LoVo (cell line): ENCODE measurements at places on chromosomes 13 and 19.
A peak's percentile ranks its signal among the peaks of the same experiment; 100 is the strongest.

- DNase-seq = no peak
These were observed 1.1 kb downstream of the VSTM2B start for GRCh38 chr19:29526730-29527499.

DNA sequence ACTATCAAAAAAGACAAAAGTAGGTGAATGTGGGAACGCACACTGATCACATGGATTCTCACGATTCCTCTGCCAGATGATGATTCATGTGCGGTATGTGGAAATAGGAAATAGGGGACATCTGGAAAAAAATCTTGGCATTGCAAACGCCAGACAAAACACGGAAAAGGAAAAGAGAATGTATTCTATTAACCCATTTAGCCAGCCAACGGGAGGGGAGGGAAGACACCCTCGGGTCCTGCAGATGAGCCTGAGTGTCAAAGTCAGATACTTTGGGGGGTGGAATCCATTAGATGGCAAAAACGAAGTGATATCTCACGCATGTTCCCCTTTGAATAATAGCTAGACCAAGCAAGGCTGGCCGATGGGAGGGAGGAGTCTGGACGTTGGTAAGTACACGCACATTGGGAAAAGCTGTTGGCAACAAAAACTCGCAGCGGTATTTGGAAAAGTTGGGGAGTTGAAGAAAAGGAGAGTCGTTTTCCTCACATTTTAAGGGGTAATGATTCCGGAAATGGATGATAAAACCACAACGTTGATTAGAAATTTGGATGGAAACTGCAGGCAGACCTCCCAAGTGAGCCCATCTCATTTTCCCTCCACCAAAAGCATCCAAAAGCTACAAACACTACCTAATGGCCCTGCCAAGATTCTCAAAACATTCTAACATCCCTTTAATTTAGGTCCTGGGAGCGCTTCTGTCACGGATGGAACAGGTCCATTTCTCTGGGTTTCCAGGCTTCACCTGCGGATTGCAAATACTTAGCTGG is 73.6 kb downstream of the COL4A1 start:
- DNase-seq = no peak

GRCh38 chr19:49541914-49542313 is 14.1 kb downstream of the RCN3 start:
- no peak for DNase-seq

- DNase-seq = no peak
These were observed 297.8 kb downstream of the ZNF536 start for GRCh38 chr19:30670011-30670329.

- DNase-seq = no peak
These were observed 130.4 kb downstream of the DPF1 start for GRCh38 chr19:38093587-38093986.

DNA sequence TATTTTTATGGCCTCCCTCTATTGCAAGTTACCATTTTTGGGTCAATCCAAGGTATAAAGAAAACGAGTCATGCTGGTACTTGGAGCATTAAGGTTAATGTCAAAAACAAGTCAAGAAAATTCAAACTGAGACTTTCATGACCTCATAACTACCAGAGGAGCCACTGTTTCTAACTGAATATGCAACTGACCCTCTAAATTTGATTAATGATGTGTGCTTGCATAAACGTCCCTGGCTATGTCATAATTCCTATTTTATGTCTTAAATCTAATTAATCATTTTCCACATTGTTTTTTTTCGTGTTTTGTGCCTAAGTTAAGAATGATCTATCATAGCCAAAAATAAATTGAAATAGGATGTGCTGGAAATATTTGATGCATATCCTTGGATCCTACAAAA is 396.7 kb upstream of the GPC6 start:
- no peak for DNase-seq

DNA sequence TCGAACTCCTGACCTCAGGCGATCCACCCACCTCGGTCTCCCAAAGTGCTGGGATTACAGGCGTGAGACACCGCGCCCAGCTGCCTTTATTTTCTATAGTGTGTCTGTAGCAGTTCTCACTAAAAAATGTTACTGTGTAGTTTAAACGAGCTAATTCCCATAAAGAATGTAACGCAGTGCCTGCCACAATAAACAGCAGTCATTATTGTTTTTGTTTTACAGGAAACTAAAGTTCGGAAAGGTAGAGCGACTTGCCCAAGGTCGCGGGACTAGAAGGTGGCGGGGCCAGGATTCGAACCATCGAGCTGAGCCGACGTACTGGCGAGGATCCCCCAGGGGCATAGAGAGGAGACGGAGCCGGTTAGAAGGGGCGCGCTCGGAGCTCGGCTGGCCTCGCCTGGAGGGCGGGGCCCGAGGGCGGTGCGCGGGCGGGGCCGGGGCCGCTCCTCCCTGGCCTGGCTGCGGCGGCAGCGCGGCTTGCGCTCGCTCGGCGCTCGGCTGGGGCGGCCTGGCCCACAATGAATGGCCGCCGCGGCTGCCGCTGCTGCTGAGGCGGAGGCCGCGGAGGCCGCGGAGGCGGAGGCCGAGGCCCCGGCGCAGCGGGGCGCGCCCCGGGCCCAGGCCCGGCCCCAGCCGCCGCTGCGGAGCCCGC is at the start of gene NACC1:
Gene NACC1, plus strand, starts transcription at position 493 of the 652 bp plus-strand sequence. CDS start 16,944 bp downstream, outside the sequence.
- DNase-seq = peak; percentile 94

DNA sequence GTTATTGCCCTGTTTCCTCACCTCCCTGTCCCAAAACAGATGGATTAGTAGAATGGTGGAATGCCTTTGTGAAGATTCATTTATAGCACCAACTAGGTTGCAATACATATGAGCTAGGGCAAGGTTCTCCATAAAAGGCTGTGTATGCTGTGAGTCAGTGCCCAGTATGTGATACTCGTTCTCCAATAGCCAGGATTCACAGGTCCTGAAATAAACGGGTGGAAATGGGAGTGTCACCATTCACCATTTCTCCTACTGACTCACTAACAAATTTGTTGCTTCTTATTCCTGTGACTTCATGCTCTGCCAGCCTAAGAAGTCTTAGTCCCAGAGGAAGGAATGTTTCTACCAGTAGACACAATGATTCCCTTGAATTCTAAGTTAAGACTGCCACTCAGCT is 1745.4 kb downstream of the SLITRK1 start:
- no peak for DNase-seq

DNA sequence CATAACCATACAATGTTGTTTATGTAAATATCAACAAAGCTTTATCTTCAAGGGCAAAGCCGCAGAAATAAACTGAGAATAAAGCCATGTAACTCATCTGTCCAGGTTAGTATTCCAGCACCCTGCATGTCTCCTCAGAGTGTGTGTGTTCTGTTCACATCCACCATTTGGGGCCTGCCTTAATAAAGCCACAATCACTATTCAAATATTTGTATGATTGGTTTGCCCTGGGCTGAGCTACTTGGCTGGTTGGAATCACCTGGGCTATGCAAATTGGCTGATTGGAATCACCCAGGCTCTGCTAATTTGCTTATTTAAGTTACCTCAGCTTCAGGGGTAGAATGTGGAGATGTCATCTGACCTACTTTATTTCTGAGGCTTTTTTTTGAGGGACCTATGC is 42.4 kb upstream of the ZNF737 start:
- no peak for DNase-seq

- no peak for DNase-seq
These were observed 16.5 kb downstream of the LRRC4B start for GRCh38 chr19:50551715-50552187.

GRCh38 chr19:10565028-10565566 is 713 bp downstream of the KRI1 start:
- DNase-seq = peak; percentile 51

DNA sequence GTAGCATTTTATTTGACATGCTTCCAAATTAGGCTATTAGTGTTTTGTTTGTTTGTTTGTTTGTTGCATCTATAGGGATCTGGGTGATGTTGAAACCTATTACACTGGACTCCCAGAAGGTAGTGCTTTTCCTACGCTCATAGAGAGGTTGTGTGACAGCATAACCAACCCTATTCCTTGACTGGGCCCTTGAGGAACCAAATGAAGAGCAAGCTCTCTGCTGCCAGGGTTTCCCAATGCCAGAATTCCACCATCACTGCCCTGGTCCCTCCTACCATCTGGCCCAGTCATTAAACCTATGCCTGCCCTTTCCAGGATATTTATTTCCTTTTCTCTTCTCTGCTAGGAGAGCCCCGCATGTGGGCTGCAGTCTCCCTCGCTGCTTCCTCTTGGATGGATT is 210.6 kb downstream of the IRS2 start:
- no peak for DNase-seq

GRCh38 chr13:94711561-94712286 is 621 bp downstream of the SOX21 start:
- no peak for DNase-seq

- DNase-seq = no peak
These were observed 106.8 kb downstream of the DHRS12 start for GRCh38 chr13:51697181-51697580.

- no peak for DNase-seq
These were observed 46.3 kb downstream of the IRS2 start for GRCh38 chr13:109740121-109740520.

DNA sequence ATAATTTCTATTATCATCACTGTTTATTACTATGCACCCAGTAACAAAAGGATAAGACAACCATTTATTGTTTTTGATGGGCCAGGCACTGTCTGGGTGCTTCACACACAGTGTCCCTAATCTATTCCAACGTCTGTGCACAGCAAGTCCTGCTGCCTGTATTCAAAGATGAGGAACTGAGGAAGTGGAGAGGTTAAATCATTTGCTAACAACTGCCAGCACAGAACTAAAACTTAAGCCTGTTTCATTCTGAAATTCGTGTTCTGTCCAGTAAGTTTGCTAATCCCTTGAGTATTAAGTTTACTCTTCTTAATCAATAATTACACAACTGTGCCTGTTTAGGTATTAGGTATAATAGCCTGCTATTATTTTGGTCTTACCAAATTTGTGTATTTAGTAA is 41.9 kb downstream of the TEX26 start:
- DNase-seq = no peak

- no peak for DNase-seq
These were observed 4.8 kb upstream of the LAMP1 start for GRCh38 chr13:113292021-113292862.

DNA sequence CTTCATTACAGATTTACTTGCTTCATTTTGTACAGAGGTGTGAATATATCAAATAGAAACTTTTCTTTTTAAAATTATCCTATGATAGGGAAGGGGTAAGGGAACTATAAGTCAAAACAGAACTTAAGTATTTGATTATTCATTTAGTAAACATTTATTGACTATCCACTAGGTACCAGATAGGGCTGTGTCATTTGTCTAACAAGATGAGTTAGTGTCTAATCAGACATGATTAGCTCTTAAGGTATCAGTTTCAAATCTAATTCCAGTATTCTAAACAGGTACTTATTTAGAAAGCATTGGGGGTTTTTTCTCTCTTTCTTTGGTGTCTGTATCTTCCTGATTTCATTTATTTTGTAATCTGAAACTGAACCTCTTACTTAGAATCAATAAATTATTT is 32.2 kb downstream of the CDADC1 start:
- no peak for DNase-seq

- no peak for DNase-seq
These were observed 166.1 kb downstream of the DCT start for GRCh38 chr13:94313321-94313910.

- no peak for DNase-seq
These were observed 512 bp downstream of the MED4 start for GRCh38 chr13:48094404-48094780.

DNA sequence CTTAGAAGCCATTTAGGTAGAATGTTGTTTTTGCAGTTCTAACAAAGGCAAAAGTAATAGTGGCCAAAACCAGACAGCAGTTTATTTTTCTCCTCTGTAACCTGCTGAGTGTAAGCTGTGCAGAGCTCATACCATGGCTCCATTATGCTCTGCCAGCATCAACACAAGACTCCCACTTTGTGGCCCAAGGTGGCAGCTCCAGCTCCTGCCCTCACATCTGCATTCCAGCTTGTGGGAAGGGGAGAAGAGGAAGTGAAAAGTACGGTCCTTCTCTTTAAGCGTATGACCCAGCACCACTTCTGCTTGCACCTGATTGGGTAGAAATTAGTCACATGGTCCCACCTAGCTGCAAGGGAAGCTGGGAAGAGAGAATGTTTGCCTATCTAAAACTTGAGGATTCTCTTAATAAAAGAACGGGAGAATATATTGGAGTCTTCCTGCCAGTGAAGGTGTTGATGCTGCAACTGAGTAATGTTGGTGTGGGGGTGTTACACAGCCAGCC is 19.2 kb downstream of the ADGRE1 start:
- DNase-seq = no peak

DNA sequence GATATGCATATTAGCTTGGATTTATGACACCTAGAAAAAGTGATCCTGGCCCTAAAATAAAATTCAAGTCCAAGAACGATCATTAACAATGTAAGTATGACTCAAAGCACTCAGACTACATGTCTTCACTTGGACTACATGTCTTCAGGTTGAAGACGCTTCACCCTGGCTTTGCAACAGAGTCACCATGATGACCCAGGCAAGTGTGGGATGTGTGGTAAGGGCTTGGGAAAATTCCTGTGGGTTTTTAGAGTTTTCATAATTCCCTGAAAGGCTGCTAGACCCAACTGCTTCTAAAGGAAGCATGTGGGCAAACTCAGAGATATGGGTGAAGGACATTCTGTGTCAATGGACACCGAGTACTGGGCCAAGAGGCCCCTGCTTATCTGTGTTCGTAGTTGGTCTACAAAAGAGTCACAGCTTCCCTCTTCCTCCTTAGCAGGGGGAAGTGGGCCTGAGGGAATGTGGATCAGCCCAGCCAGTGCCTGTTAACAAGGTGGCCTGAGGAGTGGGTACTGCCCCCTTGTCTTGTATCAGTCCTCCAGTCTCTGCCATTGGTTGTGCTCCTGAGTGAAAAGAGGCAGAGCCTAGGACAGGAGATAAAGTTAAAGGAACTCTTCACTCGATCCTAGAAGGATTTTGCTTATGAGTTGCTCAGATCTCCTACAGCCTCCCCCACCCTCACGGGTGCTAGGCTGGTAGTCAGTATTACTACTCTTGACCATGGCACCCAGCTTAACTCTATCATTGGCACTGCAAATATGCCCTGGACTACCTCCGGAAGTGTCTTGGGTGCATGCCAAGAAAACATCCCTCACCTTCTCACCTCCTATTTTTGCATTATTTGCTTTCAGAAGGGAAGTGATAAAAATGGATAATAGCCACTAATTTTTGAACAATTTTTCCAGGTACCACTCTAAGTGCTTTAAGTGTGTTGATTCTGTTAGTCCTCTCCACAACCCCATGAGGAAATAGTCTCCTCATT is 406.3 kb downstream of the COG6 start:
- no peak for DNase-seq

GRCh38 chr19:6263735-6264444 is 15.9 kb downstream of the MLLT1 start:
- no peak for DNase-seq

DNA sequence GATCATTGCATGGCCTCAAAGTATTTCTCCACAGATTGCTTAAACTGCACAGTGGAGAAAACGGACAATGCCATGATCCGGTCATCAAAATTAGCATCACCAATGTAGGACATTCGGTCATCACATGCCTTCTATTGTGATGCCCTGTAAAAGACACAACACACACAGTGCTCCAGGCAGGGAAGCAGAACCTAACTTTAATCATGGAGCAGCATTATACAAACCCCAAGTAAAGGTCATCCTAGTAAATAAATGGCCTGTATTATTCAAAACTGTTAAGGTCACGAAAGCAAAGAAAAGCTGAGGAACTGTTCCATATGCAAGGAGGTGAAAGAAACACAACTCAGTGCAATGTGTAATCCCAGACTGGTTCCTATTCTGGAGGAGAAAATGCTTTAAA is 42.2 kb downstream of the TGDS start:
- DNase-seq = no peak

- no peak for DNase-seq
These were observed 29.1 kb downstream of the SIGLEC5 start for GRCh38 chr19:51600940-51601580.
